ENCODE measurements at places on chromosomes 11 and 22.

DNA sequence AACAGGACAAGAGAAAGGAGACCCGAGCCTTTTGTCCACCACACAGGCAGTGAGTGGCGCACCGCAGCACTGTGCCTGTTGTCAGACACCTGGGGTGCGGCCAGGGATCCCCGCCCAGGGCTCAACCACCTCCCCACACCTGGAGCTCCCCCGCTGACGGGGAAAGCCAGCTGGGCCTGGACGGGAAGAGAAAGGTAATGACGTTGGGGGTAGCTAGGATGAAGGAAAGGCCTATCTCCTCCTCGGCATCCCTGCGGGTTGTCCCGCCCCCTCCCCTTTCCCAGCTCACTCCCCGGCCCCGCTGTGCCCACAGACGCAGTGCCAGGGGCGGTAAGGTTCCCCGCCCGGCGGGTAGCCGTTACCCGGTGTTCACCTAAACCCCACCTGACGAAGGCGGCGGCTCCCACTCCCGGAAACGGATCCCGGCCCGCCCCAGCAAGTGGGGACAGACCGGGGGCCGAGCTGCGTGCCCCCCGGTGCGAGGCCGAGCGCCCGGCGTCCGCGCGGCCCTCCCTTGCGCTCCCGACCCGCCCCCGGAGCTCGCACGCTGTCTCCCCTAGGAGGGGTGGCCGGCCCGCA, 495 bp downstream of the HYOU1 start:
- peak; percentile 43 for DNase-seq

DNA sequence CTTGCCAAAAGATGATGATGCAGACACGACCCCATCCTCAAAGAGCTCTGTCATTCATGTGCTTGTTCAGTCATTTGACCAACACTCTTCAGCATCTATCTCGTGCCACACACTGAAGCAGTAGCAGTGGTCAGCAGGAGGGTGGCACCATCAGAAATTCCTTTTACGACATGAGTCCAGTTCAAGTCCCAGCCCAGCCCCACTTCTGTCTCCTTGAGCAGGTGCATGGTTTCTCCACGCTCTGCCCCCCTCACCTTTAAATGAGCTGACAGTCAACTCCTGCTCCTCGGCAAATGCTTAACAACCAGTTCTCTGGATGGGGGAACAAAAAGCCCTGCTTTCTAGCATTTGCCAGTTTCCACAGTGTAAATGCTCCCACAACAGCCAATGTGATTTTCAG, 60.9 kb downstream of the SYN3 start:
- no peak for DNase-seq

DNA sequence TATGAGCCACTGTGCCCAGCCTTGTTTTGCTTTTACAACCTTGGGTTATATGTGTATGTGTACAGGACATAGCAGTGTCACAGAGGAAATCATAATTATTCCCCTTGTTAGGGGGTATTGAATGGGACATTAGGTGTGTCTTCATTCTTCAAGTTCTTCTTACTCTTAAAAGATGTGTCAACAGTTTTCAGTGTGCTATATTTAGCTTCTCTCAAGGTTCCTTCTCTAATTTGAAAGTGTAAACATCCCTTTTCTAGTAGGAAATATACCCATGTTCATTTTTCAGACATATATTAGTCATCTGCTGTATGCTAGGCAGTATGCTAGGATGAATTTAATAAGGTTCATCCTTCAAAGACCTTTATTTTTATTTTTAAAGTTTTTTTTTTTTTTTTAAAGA, 17.1 kb downstream of the PCF11 start:
- no peak for DNase-seq

DNA sequence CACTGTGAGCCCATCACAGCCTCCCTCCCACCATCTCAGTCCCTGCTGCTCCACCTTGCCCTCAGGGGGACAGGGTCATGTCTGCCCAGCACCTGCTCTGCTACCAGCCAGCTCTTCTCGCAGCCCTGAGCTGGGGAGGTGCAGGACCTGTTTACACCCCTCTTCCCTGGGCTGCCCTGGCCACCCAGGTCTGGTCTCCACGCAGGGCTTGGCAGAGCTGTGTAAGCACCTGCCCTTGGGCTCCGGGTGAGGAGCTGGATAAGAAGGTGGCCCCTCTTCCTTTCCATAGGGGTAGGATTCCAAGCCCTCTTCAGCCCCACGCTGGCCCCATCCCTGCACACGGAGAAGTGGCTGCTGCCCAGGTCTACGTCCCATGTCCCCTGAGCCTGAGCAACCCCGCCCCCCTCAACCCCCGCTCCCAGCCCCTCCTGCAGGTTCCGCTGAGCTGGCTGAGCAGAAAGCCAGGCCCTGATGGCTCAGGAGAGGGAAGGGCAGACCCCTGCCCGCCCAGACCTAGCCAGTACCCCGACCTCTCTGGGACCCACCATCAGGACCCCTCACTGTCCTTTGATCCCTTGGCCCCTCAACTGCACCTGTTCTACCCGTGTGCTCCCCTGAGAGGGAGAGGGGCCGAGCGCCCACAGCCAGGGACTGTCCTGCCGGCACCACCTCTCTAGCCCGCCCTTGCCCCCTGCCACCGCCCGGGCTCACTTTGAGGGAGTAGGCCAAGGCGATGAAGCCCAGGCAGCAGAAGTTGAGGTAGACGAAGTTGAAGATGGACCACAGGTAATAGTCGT, 3.2 kb downstream of the IFITM10 start:
- no peak for DNase-seq

GRCh38 chr11:132111316-132111715, 740.9 kb downstream of the NTM start:
- DNase-seq, result no peak

DNA sequence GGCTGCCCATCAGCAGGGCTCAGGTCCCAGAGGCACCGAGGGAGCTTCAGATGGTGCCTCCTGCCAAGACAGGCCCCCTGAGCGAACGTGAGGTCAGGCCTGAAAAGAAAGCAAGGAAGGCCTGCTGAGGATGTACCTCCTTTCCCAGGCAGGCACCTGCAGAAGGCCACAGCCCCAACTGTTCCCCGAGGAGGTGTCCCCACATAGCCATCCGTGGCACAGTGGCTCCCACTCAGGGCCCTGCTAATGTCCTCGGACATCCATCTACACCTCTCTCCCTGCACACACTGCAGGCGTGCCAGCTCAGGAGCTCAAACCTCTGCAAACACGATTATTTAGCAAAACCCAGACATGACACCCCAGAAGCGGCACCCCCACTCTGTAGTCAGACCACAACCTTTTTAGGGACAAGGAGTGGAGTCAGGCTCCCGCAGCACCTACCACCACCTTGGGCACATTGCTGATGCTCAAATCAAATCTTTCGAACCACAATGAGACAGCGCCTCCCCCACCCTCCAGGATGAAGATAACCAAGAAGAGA, 36.9 kb downstream of the SHANK2 start:
- no peak for DNase-seq

DNA sequence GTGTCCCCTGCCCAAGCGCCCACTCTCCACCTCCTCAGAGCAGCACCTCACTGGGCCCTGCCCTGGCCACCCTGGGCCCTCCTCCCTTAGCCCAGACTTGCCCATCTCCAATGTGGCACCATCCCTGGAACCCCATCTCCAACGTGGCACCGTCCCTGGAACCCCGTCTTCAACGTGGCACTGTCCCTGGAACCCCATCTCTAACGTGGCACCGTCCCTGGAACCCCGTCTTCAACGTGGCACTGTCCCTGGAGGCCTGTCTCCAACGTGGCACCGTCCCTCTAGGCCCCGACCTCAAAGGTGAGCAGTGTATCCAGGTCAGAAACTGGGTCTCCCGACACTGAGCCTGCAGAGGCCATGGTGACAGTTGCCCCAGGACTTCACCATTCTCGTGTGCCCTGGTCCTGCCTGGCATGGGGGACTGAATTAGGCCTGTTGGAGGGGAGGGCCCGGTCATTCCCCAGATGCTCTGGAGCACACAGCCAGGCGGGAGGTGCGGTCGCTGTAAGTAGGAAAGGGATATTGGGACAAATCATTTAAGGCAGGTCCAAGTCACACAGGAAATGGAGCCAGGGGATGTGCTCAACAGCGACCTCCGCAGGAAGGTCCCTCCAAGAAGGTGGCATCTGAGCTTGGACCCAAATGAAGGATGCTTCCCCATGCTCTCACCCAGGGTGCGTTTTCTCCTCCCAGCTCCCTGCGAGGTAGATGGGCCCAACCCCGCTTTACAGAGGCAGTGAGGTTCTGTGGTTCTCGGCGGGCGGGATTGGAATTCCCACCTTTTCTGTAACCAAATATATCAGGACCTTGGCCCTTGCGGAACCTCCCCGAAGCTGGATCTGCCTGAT, 2.4 kb upstream of the CTSD start:
- DNase-seq, result no peak

GRCh38 chr22:20519558-20519957, 12.1 kb downstream of the MED15 start:
- DNase-seq, result no peak

- DNase-seq, result peak; percentile 99
Measured at GRCh38 chr11:65546217-65546958, 11.8 kb downstream of the LTBP3 start.

GRCh38 chr11:8384199-8384821, 120.6 kb upstream of the LMO1 start:
- DNase-seq, result no peak

DNA sequence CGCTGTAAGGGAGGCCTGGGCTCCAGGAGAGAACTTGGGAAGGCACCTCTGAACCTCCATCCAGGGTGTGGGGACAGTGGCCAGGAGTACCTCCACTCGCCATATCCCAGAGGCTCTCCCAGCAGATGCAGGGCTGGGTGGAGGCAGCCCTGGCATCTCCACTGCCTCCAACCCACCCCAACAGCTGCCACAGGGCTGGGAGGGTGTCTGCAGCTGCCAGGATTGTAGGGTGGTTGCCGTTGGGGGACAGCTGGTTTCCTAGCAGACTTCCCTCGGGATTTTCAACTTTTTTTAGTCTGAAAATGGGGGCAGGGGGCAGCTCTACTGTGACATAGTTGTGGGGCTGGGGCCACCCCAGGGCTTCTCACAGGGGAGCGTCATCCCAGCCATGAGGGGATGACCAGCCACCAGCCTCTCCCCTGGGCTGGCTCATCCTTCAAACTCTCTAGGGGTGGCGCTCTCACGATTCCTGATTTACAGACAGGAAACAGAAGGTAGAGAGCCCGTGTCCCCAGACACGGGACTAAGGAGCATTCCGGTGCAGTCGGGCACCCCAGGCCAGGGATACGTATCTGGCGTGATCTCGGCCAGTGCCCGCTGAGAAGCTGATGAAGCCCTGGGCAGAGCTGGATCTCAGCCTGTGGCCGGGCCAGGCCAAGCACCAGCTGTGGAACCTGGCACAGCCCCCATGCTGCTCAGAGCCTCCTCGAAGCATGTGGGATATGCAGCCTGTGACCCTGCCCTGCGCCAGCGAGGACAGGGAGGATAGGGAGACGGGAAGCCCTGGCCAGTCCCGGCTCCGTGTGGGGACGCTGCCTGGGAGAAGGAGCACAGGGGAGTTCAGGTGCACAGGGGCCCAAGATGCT, 9.9 kb downstream of the PRR5 start:
- DNase-seq, result no peak

DNA sequence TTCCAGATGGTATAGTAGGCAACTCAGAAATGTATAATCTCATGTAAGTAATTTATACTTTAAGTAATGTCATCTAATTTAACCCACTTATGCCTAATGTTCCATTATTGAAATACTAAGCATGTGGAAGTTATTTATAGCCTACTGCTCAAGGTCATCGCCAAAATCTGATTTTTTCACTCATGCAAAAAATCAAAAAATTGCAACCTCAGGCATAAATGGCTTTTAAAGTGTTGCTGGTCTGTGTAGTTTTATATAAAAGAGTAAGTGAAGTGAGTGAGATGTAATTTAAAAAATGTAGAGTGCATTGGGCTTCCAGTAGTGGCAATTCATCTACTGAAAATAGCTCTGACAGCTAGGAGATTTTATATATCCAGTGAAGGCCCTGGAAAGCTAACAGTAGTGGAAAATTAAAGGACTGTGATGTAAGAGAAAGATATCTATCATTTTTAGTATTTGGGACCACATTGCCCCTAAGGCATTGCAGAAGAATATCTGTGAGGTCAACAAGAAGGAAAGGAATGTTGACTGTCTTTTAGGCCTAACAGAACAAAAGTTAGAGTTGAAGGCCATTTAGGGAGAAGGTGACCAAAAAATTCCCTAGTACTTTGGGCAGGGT, 624.5 kb upstream of the CHORDC1 start:
- no peak for DNase-seq

- no peak for DNase-seq
Measured at GRCh38 chr11:33187998-33188722, 26.9 kb upstream of the CSTF3 start.

DNA sequence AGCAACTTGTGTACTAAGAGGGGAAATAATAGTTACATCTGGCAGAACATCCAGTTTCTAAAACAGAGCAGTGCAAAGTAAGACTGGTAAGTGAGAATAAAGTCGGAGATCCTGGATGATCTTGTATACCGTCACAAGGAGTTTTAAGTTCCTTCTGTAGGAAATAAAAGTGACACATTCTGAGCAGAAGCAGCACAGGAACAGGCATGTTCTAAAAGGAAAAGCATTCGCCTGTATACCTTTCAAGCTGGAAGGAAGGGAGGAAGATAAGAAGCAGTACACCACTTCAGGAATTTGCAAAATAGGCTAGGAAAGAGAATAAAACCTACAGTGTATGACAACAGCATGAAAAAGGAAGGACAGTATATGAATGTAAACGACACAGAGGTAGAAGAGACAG, 106.2 kb upstream of the TP53AIP1 start:
- DNase-seq, result no peak

- DNase-seq, result no peak
Measured at GRCh38 chr22:30452861-30453260, 19.0 kb downstream of the SEC14L3 start.

- no peak for DNase-seq
Measured at GRCh38 chr22:37214731-37215030, 2.4 kb upstream of the SSTR3 start.

- DNase-seq, result no peak
Measured at GRCh38 chr11:106828976-106829375, 189.3 kb downstream of the GUCY1A2 start.

GRCh38 chr11:34619062-34619516, 1.8 kb upstream of the EHF start:
- no peak for DNase-seq

DNA sequence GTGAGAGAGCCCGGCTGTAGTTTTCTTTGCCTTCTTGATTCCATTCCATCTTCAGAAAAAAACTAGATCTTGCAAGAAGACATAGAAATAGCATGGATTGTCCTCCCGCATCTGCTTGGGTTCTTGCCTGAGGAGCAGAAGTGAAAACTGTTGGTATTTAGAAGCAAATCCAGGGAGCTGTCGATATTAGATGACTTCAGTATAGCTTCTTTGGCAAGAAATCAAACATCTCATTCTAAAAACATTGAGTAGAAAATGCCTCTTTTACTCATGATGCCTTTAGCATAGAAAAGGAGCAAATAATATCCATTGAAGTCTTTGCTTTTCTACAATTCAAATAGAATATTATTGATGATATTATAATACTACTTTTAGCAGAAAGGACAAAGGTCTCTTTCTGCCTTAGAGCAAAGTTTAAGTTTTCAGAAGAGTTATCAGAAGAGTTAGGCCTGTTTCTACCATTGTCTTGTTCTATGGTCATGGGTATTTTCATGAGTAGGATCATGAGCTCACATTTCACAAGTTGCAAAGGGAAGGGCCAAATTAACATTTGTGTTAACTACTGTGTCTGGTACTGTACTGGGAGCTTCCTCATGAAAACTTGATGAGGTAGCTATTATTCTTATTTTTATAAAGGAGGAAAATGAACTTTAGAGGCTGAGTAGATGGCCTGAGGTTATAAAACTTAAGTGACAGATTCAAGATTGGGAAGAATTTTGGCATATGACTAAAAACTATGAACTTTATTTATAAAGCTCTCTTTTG, 49.7 kb downstream of the EXT2 start:
- DNase-seq, result no peak

GRCh38 chr22:26398741-26399153, 30.3 kb upstream of the ASPHD2 start:
- DNase-seq, result peak; percentile 57
